ENCODE measurements at places on chromosomes 3 and 15.

DNA sequence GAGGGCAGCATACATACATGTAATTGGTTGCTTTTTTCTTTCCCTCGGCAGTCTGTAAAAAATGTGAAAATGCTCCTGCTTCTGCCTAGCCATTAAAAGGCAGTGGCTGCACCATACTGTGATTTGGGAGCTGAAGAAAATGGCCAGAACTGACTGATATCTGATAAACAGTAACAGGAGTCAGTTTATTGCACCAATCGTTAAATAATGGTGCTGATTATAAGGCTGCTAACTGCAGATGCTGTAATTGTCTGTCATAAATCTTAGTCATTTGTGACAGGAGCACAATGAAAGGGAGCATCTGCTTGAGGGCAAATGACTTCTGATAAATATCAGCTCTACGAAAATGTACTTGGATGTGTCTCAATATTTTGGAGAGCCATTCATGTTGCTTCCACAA is 263.1 kb upstream of the DNAJC19 start:
- H3K36me3 ChIP-seq, result no peaks in the 10 kb centered on the region
- H3K4me1 ChIP-seq, result no peaks in the 10 kb centered on the region
- H3K4me3 ChIP-seq, result no peak overlapping the region
- no peaks in the 10 kb centered on the region for H3K27me3 ChIP-seq

DNA sequence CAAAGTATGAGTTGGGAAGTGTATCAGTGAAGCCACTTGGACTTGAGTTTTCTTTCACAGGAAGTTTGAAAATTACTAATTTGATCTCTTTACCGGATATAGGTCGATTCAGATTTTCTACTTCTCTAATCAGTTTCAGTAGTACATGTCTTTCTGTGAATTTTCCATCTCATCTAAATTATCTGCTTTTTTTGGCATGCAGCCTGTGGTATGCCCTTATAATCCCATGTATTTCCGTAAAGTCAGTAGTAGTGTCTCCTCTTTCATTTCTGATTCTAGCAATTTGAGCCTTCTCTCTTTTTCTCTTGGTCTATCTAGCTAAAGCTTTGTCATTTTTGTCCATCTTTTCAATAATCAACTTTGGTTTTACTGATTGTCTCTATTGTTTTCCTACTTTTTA is 168.4 kb upstream of the UBE2E1 start:
- no peak for DNase-seq
- no peaks in the 10 kb centered on the region for H3K4me1 ChIP-seq
- H3K36me3 ChIP-seq, result no peaks in the 10 kb centered on the region

- DNase-seq, result no peak
- no peaks in the 10 kb centered on the region for H3K36me3 ChIP-seq
- no peak overlapping the region for H3K27ac ChIP-seq
- H3K27me3 ChIP-seq, result no peaks in the 10 kb centered on the region
These were observed 81.6 kb upstream of the CHMP2B start for GRCh38 chr3:87145553-87145952.

DNA sequence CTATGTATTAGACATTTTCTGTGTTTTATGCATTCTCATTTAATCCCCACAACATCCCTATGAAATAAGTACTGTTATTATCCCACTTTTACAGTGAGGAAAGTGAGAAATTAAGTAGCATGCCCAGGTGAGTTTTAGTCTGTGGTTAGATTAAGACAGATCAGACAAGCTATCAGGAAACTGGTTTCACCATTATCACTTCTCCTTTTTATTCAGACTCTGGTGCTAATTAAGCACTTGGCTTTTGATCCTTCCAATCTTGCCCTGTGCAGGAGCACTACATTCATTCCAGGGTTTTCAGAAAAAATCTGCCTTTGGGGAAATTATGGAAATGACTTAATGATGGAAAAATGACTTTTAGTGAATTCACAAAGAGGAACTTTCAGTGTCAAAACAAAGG is 115.2 kb downstream of the TMEM108 start:
- H3K27ac ChIP-seq, result no peak overlapping the region
- H3K4me1 ChIP-seq, result no peaks in the 10 kb centered on the region
- H3K36me3 ChIP-seq, result no peaks in the 10 kb centered on the region

DNA sequence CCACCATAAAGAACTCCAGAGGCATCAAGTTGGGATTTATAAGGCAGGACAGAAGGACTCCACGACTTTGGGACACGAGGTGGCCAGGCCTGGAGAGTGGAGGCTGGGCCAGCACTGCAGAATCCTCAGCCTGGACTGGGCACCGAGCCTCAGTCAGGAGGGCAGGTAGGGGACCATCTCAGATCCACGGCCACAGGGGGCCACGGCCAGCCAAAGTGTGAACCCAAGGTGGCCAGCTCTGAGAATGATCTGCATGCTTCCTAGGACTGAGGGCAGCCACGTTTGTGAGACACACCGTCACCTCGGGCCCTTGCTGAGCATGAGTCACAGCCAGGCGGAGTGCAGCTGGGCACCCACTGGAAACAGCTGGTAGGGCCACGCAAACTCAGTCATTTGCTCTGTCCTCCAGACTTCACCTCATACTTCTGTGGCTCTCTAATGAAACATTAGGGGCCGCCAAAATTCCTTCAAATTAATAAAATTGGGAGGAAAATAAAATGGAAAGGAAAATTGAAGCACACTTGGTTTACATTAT is 65.8 kb downstream of the CTNNB1 start:
- H3K27ac ChIP-seq, result no peak overlapping the region
- H3K27me3 ChIP-seq, result no peaks in the 10 kb centered on the region
- no peaks in the 10 kb centered on the region for H3K36me3 ChIP-seq
- no peaks in the 10 kb centered on the region for H3K4me1 ChIP-seq

DNA sequence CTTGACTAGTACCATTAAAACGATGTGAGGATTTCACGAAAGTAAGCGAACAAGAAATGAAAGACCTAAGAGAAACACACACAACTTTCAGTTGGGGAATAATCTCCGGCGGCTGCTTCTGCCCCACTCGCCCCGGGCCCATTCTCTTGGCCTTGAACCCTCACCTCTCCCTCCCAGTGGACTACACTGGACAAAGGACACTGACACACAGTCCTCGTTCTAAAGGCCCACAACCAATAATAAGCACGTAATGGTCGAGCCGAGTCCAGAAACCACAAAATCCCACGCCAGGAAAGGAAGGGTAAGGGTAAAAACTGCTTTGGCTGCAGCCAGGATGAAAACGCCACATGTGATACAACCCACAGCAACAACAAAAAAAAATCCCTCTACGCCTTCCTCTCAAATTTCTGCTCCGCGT is 469 bp downstream of the ZNF770 start:
- no peaks in the 10 kb centered on the region for H3K4me1 ChIP-seq
- H3K4me3 ChIP-seq, result peak overlapping the region; percentile 90
- no peak for DNase-seq
- H3K27me3 ChIP-seq, result no peaks in the 10 kb centered on the region

DNA sequence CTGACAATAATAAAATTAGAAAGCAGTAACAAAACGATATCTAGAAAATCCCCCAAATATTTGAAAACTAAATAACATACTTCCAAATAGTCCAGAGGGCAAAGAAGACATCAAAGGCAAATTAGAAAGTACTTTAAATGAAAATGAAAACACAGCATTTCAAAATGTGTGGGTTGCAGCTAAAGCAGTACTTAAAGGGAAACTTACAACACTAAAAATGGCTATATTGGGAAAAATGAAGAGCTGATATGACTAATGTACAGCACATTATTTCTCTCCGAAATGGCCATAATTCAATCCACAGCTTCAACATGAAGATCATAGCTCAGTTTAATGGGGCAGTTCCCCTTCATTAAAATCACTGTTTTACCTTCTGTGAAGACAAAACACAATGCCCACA is 71.9 kb downstream of the FBXL22 start:
- H3K36me3 ChIP-seq, result peaks cover 4% of the 10 kb centered on the region
- no peak overlapping the region for H3K27ac ChIP-seq
- DNase-seq, result no peak
- no peaks in the 10 kb centered on the region for H3K4me1 ChIP-seq

- H3K4me3 ChIP-seq, result no peak overlapping the region
- no peaks in the 10 kb centered on the region for H3K27me3 ChIP-seq
- DNase-seq, result no peak
- H3K36me3 ChIP-seq, result no peaks in the 10 kb centered on the region
- no peaks in the 10 kb centered on the region for H3K4me1 ChIP-seq
- H3K27ac ChIP-seq, result no peak overlapping the region
These were observed 13.1 kb downstream of the PARL start for GRCh38 chr3:183871541-183871940.

GRCh38 chr3:47443611-47443995 is 32.1 kb downstream of the SCAP start:
- peak overlapping the region; percentile 86 for H3K27ac ChIP-seq
- no peaks in the 10 kb centered on the region for H3K27me3 ChIP-seq
- no peak overlapping the region for H3K4me3 ChIP-seq
- no peak for DNase-seq

DNA sequence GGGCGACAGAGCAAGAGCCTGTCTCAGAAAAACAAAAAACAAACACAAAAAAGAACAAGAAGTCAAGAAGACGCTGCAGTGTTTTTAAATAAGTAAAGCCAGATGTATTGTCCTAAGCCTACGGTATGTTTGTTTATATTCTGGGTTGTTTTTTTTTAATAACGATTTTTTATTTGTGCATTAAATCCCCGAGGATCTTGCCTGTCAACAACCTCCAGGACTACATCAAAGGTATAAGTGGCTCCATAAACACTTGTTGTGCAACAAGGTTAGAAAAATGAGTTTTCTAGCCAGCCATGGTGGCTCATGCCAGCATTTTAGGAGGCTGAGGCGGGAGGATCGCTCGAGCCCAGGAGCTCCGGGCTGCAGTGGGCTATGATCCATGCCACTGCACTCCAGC is 26.1 kb downstream of the ITGB5 start:
- H3K36me3 ChIP-seq, result no peaks in the 10 kb centered on the region
- no peak overlapping the region for H3K4me3 ChIP-seq
- no peaks in the 10 kb centered on the region for H3K27me3 ChIP-seq
- no peak for DNase-seq
- peaks cover 3% of the 10 kb centered on the region for H3K4me1 ChIP-seq

DNA sequence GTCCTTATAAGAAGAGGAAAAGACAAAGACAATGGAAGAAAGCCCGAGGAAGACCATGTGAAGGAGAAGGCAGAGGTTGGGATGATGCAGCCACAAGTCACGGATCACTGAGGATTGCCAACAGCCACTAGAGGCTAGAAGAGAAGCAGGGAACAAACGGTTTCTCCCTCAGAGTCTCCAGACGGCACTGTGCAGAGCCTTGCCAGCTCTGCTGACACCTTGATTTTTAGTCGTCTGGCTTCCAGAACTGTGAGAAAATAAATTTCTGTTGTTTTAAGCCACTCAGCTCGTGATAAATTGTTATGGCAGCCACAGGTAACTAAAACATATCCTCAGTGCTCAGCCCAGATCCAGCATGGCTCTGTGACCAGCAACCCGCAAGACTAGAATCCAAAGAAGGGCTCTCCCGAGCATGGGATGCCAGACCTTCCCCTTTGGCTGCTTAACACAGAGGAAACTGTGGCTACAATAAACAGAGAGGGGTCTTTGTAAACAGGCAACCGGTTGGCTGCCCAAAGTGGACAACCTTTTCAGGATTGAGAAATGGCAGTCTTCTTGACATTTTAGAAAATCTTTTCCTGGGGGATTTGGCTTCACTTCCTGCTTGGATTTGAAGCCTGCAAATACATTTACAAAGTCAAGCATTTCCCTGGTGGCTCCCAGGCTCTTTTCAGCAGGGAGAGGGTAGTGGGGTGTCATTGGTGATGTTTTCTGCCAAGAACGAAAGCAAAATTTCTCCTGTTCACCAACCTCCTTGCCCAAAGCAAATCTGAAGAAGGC is 88.7 kb upstream of the ADPGK start:
- no peak overlapping the region for H3K27ac ChIP-seq
- no peak for DNase-seq
- no peaks in the 10 kb centered on the region for H3K36me3 ChIP-seq
- H3K27me3 ChIP-seq, result no peaks in the 10 kb centered on the region
- no peak overlapping the region for H3K4me3 ChIP-seq

GRCh38 chr15:60509470-60509869 is 30.5 kb upstream of the ICE2 start:
- DNase-seq, result no peak
- H3K4me3 ChIP-seq, result no peak overlapping the region
- peaks cover 3% of the 10 kb centered on the region for H3K36me3 ChIP-seq
- H3K27ac ChIP-seq, result no peak overlapping the region
- no peaks in the 10 kb centered on the region for H3K4me1 ChIP-seq

GRCh38 chr3:146498002-146498736 is 28.8 kb upstream of the PLSCR2 start:
- DNase-seq, result no peak
- no peak overlapping the region for H3K4me3 ChIP-seq
- H3K27ac ChIP-seq, result no peak overlapping the region
- no peaks in the 10 kb centered on the region for H3K4me1 ChIP-seq
- no peaks in the 10 kb centered on the region for H3K36me3 ChIP-seq

DNA sequence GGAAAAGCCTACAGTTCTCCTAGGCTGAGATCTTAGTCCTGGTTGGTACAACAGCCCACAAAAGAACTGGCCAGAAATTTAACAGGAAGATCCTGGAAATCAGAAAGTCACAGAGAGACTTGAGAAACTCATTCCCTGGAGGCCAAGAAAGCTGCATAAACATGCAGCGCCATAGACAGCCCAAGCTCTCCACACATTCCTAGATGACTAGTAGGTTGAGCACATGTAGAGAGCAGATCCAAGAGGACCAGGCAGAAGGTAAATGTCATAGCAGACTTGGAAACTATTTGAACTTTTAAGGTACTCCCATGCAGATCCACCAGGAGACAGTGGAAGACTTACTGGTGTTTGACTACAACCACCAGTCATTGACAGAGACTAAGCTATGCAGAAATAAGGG is 18.4 kb downstream of the KBTBD12 start:
- no peaks in the 10 kb centered on the region for H3K36me3 ChIP-seq
- H3K27ac ChIP-seq, result no peak overlapping the region
- no peak overlapping the region for H3K4me3 ChIP-seq
- no peaks in the 10 kb centered on the region for H3K4me1 ChIP-seq

DNA sequence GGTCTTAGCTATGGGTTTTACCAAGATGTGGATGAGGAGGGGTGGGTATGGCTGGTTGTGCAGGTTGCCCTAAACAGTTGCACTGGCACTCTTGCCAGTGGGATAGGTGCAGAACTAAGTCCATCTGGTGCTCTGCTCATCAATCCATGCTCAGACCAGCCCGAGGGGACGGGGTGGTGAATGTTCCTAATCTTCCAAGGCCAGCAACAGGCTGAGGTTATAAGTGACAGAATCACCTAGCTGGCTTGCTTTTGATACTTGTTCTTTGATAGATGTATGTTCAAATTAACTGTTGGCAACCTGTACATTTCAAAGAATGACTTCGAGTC is 53.5 kb upstream of the CCR2 start:
- H3K4me1 ChIP-seq, result no peaks in the 10 kb centered on the region
- DNase-seq, result no peak
- no peak overlapping the region for H3K4me3 ChIP-seq

- H3K4me3 ChIP-seq, result no peak overlapping the region
- H3K27me3 ChIP-seq, result no peaks in the 10 kb centered on the region
- no peak overlapping the region for H3K27ac ChIP-seq
- no peaks in the 10 kb centered on the region for H3K4me1 ChIP-seq
These were observed 12.7 kb upstream of the MINDY4B start for GRCh38 chr3:150917951-150918350.

GRCh38 chr15:99305761-99306505 is 54.7 kb downstream of the LRRC28 start:
- peaks cover 4% of the 10 kb centered on the region for H3K4me1 ChIP-seq
- no peaks in the 10 kb centered on the region for H3K27me3 ChIP-seq
- no peaks in the 10 kb centered on the region for H3K36me3 ChIP-seq
- DNase-seq, result peak; percentile 92

- peaks cover 2% of the 10 kb centered on the region for H3K4me1 ChIP-seq
- no peaks in the 10 kb centered on the region for H3K27me3 ChIP-seq
- no peak overlapping the region for H3K27ac ChIP-seq
- no peak for DNase-seq
These were observed 76.4 kb downstream of the DHX36 start for GRCh38 chr3:154247806-154248415.
